Osteocyte (in vitro differentiated cells): ENCODE measurements at places on chromosomes 11 and 22.
A peak's percentile ranks its signal among the peaks of the same experiment; 100 is the strongest.

GRCh38 chr11:99522467-99523173, 501.9 kb downstream of the CNTN5 start:
- peaks cover 65% of the 10 kb centered on the region for H3K4me1 ChIP-seq
- H3K36me3 ChIP-seq, result no peaks in the 10 kb centered on the region
- H3K27me3 ChIP-seq, result no peaks in the 10 kb centered on the region
- DNase-seq, result no peak
- peak overlapping the region; percentile 67 for H3K27ac ChIP-seq

DNA sequence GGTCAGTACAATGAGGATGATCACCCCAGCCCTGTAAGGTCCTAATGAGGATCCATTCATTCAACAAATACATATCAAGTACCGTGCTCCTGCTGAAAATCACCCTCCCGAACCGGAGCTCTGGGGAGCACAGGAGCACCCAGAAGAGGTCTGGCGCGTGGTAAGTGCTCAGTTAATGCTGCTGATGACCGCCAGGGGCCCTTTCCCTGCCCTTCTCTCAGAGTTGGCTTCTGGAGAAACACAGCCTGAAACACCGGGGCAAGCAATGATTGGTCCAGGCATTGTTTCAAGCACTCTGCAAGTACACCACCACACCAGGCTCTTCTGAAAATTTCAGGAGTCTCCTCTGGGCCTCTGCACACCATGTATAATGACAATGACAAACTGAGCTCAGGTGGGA, 3.8 kb upstream of the CCDC86 start:
- no peak overlapping the region for H3K4me3 ChIP-seq
- H3K27me3 ChIP-seq, result peaks cover 22% of the 10 kb centered on the region
- peaks cover 33% of the 10 kb centered on the region for H3K4me1 ChIP-seq
- DNase-seq, result no peak
- no peak overlapping the region for H3K27ac ChIP-seq
- H3K36me3 ChIP-seq, result no peaks in the 10 kb centered on the region

GRCh38 chr11:12356944-12357655, 20.3 kb upstream of the PARVA start:
- peaks cover 9% of the 10 kb centered on the region for H3K27me3 ChIP-seq
- no peak for DNase-seq
- no peaks in the 10 kb centered on the region for H3K4me1 ChIP-seq
- H3K27ac ChIP-seq, result no peak overlapping the region

DNA sequence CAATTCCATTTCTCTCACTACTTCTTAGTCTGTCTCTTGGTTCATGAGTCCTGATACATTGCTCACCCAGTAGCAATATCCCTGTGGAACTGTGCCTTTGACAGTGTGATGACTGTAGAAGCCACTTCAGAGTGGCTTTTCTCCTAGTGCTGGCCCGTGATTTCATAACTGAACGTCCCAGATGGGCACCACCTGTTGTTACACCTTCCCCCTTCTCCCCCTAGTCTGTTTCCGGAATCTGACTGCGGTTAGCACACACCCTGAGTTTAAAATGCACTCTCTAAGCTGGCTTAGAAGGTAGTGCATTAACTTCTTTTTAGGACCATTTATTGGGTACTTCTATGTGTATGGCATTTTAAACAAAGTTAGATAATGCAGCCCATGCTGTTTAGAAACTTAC, 83.0 kb downstream of the ALX4 start:
- no peak overlapping the region for H3K27ac ChIP-seq
- H3K36me3 ChIP-seq, result peaks cover 4% of the 10 kb centered on the region
- no peak overlapping the region for H3K4me3 ChIP-seq
- H3K4me1 ChIP-seq, result peaks cover 14% of the 10 kb centered on the region

GRCh38 chr22:35330258-35330861, 30.7 kb downstream of the TOM1 start:
- H3K4me1 ChIP-seq, result no peaks in the 10 kb centered on the region
- DNase-seq, result no peak
- H3K27ac ChIP-seq, result no peak overlapping the region
- H3K36me3 ChIP-seq, result peaks cover 45% of the 10 kb centered on the region

GRCh38 chr22:17964156-17964555, 60.2 kb downstream of the MICAL3 start:
- H3K27me3 ChIP-seq, result no peaks in the 10 kb centered on the region
- H3K4me3 ChIP-seq, result no peak overlapping the region
- H3K36me3 ChIP-seq, result no peaks in the 10 kb centered on the region
- H3K27ac ChIP-seq, result peak overlapping the region; percentile 76
- peaks cover 30% of the 10 kb centered on the region for H3K4me1 ChIP-seq
- DNase-seq, result no peak

- no peak for DNase-seq
- peaks cover 25% of the 10 kb centered on the region for H3K36me3 ChIP-seq
- no peak overlapping the region for H3K27ac ChIP-seq
- H3K4me1 ChIP-seq, result peaks cover 24% of the 10 kb centered on the region
- no peak overlapping the region for H3K4me3 ChIP-seq
- H3K27me3 ChIP-seq, result peaks cover 64% of the 10 kb centered on the region
Observed at GRCh38 chr11:114115451-114115928, 56.0 kb downstream of the ZBTB16 start.

DNA sequence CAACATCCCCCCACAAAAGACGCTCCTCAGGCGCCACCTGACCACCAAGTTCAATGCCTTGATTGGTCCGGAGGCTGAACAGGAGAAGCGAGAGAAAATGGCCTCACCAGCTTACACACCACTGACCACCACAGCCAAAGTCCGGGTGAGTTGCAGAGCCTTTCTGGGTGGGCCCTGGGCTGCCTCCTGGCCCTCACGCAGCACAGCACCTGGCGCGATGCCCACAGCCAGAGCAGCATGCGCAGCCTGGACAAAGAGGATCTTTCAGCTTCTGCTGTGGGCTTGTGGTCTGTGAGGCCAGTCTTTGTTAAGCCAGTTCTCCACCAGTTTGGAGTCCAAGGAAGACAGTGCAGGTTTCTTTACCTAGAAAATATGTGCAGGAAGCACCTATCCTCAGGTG, 21.6 kb downstream of the CYB5R2 start:
- H3K4me1 ChIP-seq, result no peaks in the 10 kb centered on the region
- no peaks in the 10 kb centered on the region for H3K27me3 ChIP-seq
- no peak overlapping the region for H3K27ac ChIP-seq
- no peak for DNase-seq

DNA sequence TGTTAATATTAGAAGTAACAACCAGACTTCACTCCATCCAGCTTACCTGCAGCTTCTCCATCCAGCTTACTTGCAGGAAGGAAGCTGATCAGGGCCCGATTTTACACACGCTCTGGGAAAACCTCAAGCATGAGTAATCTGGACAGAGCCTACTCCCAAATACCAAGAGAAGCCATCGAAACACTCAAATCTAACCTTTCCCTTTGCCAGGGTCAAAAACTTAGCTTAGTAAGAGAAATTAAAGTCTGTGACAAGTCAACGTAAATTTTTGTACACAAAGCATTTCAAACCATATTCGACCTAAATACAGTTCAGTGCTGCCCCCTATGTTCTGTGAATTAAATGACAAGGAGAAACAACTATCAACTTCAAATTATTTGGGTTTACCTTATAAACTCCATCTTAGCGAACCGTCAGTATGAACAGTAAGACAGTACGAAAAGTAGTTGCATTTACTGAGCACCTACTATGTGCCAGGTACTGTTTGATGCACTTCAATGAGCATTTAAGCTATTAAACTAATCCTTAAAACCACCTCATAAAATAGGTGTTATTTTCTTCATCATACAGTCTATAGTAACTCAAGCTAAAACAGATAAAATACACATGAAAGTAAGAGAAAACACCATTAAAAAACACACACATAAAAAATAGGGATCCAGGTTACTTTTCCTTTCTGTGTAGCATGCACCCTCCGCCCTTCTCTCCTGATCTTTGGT, 36.9 kb downstream of the ARFGAP3 start:
- no peak overlapping the region for H3K4me3 ChIP-seq
- peaks cover 34% of the 10 kb centered on the region for H3K4me1 ChIP-seq
- no peaks in the 10 kb centered on the region for H3K27me3 ChIP-seq
- DNase-seq, result peak; percentile 36
- H3K27ac ChIP-seq, result peak overlapping the region; percentile 82

GRCh38 chr11:86715611-86716010, 43.2 kb upstream of the ME3 start:
- H3K27ac ChIP-seq, result no peak overlapping the region
- DNase-seq, result no peak
- no peaks in the 10 kb centered on the region for H3K27me3 ChIP-seq
- H3K4me3 ChIP-seq, result no peak overlapping the region
- peaks cover 28% of the 10 kb centered on the region for H3K4me1 ChIP-seq
- no peaks in the 10 kb centered on the region for H3K36me3 ChIP-seq

- no peak for DNase-seq
- no peaks in the 10 kb centered on the region for H3K36me3 ChIP-seq
- no peak overlapping the region for H3K4me3 ChIP-seq
- H3K4me1 ChIP-seq, result no peaks in the 10 kb centered on the region
Observed at GRCh38 chr11:109075976-109076375, 346.0 kb upstream of the C11orf87 start.

GRCh38 chr11:13834463-13834862, 128.1 kb upstream of the SPON1 start:
- no peaks in the 10 kb centered on the region for H3K4me1 ChIP-seq
- H3K36me3 ChIP-seq, result no peaks in the 10 kb centered on the region
- no peak overlapping the region for H3K27ac ChIP-seq
- peaks cover 7% of the 10 kb centered on the region for H3K27me3 ChIP-seq
- DNase-seq, result no peak
- H3K4me3 ChIP-seq, result no peak overlapping the region

DNA sequence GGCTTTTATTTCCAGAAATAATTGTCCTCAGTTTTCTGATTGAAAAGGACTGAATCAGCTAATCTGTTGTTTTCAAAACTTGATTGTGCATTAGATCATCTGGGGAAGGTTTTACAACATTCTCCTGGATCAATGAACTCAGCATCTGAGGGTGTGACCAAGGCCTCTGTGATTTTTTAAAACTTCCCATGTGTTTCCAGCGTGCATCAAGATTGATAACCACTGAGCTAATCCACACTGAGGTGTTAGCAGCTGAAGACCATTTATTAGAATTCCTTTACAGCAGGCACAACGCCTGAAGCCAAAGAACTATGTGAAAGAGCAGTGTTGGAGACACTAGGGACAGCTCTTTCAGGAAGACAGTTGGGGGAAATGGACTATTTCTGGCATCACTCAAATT, 10.2 kb downstream of the VSTM5 start:
- H3K36me3 ChIP-seq, result no peaks in the 10 kb centered on the region
- H3K4me1 ChIP-seq, result no peaks in the 10 kb centered on the region

DNA sequence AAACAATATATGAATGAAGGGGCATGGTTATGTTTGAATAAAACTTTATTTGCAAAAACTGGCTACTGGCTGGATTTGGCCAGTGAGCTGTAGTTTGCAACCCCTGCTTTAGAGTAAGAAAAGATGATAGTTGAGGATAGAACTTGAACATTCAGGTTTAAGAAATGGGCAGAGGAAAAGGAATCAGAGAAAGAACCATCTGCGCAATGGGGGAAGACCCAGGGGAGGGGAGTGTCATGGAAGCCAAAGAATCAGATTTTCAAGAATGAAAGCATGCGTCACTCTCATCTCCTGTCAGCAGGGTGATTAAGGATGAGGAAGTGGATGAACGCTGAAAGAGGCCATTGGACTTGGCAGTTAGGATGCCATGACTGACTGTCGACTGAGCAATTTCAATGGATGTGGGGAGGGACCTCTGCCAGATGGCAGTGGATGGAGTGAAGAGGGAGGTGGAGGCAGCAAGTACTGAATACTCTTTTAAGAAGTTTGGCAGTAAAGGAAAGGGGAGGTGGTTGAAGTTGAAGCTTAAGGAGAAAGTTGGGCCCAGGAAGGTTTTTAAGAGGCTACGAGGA, 21.2 kb downstream of the FAT3 start:
- no peaks in the 10 kb centered on the region for H3K4me1 ChIP-seq
- no peak overlapping the region for H3K27ac ChIP-seq
- no peak for DNase-seq

DNA sequence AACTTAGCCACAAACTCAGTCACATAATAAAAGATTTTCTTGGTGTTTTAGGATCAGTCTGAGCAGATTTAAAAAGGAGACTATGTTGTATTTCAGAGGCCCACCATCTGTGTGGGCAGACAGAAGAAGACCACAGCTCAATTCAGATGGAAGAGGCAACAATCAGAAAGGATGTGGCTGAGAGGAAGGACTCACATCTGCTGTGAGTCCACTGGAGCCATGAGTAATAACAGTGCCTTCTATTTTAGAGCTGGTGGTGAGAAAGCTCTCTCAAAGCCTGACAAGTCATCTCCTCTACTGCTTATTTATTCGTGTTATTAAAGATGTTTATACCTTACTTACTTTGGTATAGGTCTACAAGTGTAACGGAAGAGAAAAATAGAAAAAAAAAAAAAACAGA, 357.2 kb downstream of the OPCML start:
- DNase-seq, result no peak
- H3K36me3 ChIP-seq, result no peaks in the 10 kb centered on the region

DNA sequence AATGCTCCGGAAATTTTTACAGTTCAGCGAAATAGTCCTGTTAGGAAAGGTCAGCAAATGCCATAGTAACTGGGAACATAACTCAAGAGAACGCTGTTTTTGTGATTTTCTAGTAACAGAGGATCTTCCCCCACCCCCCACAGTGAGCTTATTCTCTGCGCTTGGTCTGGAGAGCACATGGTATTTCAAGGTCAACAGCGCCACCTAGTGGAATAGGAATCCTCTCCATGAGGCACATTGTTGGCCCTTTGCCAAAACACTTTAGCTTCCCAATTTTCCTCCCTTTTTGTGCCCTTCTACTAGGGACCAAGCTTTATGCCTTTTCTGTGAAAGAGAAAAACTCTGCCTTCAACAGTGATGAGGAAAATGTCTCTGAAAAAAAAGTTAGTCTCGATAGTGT, 13.2 kb upstream of the OR4C12 start:
- H3K36me3 ChIP-seq, result no peaks in the 10 kb centered on the region
- no peaks in the 10 kb centered on the region for H3K4me1 ChIP-seq
- no peaks in the 10 kb centered on the region for H3K27me3 ChIP-seq
- no peak for DNase-seq

- no peaks in the 10 kb centered on the region for H3K27me3 ChIP-seq
- H3K27ac ChIP-seq, result no peak overlapping the region
- no peaks in the 10 kb centered on the region for H3K4me1 ChIP-seq
- no peaks in the 10 kb centered on the region for H3K36me3 ChIP-seq
- DNase-seq, result no peak
- no peak overlapping the region for H3K4me3 ChIP-seq
Observed at GRCh38 chr11:42812960-42813359, 498.8 kb upstream of the API5 start.
